Coronary artery (tissue), 2 donors: ENCODE measurements at places on chromosomes 2 and 18.

- no peak for DNase-seq
Measured at GRCh38 chr2:2573658-2574293, 242.7 kb upstream of the MYT1L start.

- DNase-seq, result no peak
Measured at GRCh38 chr2:211251016-211251415, 694.6 kb downstream of the CPS1 start.

DNA sequence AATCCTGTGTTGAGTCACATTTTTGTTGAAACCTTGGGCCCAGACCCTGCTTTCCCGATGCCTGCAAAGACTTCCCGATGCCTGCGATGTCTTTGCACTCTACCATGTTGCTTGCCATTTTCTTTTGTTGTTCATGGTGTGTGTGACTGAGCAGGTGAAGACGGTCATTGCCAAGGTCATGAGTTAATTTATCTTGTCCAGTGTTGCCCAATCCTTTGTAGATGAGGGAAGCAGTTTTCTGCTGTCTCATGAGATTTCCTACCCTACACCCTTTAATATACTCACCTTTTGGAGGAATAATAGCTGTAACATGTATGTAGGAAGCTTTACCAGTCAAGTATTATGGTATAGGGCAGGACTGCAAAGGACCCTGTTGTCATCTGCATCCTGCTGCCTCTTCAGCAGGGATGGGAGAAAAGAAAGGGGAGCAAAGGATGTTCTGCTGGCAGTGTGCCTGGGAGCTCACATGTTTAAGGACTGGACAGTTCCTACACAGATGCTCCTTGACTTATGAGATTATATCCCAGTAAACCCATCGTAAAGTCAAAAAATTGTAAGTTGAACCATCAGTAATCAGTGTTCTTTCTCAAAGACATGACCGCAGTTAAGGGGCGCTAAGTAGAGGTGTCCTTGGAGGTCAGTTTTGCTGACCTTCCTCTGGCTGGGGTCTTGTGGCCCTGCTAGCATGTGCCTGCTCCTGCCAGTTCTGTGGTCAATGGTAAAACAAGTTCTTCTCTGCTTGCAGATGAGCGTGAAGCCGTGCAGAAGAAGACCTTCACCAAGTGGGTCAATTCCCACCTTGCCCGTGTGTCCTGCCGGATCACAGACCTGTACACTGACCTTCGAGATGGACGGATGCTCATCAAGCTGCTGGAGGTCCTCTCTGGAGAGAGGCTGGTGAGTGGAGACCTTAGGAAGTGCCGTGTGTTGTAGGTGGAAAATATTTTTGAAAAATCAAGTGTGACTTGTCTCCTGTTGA is 124.8 kb upstream of the EML6 start:
- no peak for DNase-seq

- DNase-seq, result no peak
Measured at GRCh38 chr18:23134780-23135549, at the start of gene CABLES1. Gene CABLES1, plus strand, starts transcription at chr18:23135485. Its CDS starts 278 bp downstream, at chr18:23135763.

GRCh38 chr18:63261029-63261428 is 58.5 kb downstream of the BCL2 start:
- DNase-seq, result no peak

- no peak for DNase-seq
Measured at GRCh38 chr2:125979886-125980285, 676.1 kb upstream of the GYPC start.

- no peak for DNase-seq
Measured at GRCh38 chr18:24185805-24186204, 46.9 kb downstream of the CABYR start.

DNA sequence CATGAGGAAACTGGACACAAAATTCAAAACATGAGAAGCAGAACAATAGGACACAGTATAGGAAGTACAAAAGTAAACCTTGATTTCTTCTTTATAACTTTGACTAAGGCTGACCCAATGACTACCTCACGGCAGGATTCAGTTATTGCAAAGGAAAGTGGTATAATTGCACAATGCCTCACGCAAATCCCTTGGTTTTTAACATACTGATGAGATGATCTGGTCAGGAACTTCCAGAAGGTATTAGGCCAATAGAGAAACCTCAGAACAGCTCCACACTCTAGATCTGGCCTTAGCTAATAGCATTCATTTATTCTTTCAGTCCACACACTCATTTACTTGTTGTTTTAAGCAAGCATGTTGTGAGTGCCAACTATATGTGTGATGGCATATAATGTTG is 1526.9 kb upstream of the ACVR2A start:
- DNase-seq, result no peak

GRCh38 chr2:72793798-72794440 is 31.9 kb downstream of the EXOC6B start:
- DNase-seq, result no peak

DNA sequence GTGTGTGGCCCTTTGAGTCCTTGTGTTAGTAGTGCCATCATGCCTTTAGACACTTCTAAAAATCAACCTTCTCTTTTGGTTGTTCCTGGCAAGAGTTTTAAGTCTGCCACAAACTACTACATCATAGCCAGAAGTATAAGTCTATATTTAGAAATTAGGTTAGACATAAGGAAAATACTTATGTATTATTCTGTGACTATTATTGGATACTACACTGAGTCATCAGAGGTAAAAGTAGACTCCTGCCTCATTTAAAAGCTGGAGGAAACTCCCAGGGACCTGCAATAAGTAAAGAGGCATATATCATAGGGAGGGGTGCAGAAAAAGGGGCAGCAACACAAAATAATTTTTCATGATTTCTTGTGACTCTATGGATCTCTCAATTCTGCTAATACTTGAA is 99.4 kb upstream of the OSR1 start:
- DNase-seq, result no peak

DNA sequence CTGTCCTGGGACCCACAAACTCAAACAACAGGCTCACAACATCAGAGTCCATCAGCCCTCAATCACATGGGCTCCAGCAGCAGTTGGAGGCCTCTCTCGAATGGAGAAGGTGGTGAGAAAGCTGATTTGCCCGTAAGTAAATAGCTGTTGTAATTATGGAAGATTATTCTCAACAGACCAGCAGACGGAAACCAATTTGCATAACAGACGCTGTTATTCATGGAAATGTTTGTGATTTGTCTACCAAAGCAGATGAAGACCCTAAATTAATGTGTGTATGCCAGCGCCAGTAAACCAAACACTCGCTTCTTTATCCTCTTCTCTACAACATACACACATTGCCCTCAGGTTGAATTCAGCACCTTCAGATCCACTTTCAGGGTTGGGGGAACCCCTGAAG is 23.4 kb upstream of the GALNT14 start:
- no peak for DNase-seq

GRCh38 chr2:128317181-128317898 is 1.3 kb downstream of the HS6ST1 start:
- peak; percentile 76 for DNase-seq

- DNase-seq, result peak; percentile 83
Measured at GRCh38 chr2:73112913-73113854, at the start of gene RAB11FIP5. Gene RAB11FIP5, minus strand, starts transcription at chr2:73112948. Its CDS starts 171 bp downstream, at chr2:73112777.

DNA sequence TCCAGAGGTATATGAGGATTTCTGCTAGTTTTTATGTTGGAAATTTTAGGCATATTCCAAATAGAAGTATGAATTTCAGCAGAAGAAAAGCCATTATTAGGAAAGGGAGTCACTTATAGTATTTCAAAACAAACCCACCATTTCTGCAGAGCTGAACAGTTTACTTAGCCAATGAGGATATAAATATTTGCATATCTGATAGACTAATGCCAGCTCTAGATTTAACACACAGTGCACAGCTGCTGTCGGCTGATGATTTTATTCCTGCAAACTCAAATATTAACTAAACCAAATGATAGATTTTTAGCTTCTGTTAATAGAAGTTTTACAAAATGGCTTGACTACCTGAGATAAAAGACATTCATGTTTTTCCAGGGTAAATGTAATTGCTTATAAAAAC is 375.8 kb upstream of the FANCL start:
- DNase-seq, result no peak

DNA sequence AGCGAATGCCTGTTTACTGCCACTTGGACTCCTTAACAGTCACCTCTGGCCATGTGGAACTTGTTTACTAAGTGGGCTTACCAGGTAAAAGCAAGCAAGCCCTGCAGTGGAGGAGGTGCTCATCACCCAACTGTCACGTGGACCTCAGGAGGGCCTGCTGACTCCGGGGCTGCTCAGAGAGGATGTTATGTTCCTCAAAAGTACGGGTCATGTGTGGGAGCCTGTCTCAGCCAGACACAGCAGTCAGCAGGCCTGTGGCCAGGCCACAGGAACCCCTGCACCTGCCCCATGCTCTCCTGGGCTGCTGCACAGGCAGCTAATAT is 36.2 kb downstream of the AMER3 start:
- DNase-seq, result no peak

DNA sequence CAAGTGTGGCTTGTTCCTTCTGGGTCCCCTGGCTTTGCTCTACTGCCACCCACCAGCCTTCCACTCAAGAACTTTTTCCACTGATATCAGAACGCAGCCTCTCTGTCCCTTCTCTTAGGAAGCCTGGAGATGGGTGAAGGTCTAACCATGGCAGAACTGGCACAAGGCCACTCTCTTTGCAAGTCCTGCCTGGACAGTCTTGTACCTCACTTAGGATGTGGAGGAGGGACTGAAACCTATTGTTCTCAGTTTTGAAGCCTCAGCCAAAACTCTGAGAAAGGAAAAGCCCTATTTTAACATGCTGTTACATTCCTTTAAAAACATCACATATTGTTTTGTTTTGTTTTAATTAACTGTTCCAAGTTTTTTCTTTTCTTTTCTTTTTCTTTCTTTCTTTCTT is 58.9 kb upstream of the NCOA1 start:
- DNase-seq, result no peak

DNA sequence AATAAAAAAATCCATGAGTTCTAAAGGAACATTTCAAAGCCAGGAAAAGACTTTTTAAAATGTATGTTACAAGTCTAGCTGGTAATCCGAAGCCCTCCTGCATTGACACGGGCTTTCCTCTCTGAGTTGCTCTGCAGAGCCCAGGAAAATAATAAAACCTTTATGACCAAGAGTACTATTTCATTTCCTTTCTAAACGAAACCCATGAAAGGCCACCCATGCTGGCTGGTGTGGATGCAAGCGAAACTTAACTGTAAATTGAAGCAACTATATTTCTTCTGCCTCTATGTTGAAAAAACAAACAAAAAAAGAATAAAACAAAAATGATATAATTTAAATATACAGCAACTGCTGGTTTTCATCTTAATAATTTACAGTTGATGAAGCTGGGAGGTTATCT is 41.3 kb upstream of the ZNF532 start:
- no peak for DNase-seq

DNA sequence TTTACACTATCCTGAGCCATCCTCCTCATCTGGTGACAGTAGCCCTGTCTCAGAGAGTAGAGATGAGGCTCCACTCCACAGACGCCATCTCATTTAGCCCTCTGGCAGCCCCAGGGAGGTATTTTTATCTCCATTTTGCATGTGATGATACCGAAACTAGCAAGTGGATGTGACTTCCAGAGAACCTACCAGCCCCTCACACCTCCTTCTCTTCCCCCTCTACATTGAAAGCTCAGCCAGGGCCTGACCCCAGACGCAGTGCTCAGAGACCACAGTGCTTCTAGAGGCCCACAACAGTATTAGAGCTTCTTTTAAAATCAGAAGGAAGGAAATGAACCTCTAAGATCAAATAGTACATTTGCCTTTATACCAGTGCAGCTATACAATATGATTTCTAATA is 8.3 kb downstream of the GYPC start:
- no peak for DNase-seq

DNA sequence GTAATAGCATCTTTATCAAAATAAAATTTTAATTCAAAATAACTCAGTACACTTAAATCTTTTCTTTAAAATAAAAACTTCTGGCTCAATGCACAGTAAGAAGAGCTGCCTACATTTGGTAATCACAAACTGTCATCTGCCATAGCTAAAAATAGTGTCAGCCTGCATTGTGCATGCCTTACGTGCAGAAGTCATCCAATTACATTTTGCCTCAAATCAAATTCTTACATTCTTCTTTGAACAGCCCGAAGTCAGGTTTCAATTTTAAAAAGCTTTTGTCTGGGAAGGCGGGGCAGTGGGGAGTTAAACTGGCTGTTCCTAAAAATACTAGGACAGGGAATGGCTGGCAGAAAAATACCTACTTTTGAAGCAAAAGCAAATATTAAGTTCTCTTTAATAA is 51.1 kb downstream of the RTN4 start:
- DNase-seq, result no peak

GRCh38 chr2:134917888-134918525 is 615 bp upstream of the CCNT2 start:
- DNase-seq, result no peak

DNA sequence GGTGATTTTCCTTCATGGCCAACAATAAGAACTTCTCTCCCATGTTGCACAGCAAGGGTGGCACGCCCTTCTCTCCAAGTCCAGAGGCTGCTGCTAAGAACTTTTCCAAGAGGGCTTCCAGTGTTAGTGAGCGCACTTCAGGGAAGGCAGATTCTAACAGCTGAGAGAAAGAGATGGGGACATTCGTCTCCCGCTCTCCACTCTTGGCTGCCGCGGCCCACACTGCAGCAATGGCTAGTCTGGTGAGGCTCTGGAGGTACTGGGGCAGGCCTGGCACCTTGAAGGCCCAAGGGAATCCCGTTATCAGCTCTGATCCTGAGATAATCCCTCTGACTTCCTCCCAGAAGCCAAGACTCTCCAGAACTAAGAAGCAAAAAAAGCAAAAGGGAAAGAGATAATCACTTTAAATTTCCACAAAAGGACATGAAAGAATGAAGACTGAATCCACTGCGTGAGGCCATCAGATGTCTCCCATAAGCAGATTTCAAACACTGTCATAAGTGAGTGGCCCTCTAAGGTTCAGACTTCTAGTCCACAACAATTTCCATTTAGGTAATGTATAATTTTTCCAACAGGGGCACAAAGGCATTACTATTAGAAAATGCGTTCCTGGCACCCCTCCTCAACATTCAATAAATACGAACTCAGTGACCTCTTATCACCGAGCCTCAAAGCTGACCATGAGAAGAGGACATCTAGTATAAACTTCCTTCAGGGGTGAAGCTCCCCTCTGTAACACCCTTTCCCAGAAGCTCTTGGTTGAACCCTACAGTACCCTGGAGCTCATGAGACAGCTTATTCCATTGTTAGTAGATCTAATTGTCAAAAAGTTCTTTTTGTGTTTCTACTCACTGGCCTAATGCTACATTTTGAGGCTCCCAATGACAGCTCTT is 66.7 kb upstream of the ZFP36L2 start:
- peak; percentile 61 for DNase-seq
